ENCODE measurements at places on chromosomes 6 and 20. TPM values are rescaled to one million over a fixed set of nuclear protein-coding genes. Genes with fewer than 3 reads are reported as not detected.

Gene GPX5
- not detected for total RNA-seq

Gene LPA
- not detected for total RNA-seq

Gene CITED2
- 19.5 TPM for total RNA-seq

Gene HLA-DQB1
- 0.51 TPM for total RNA-seq

Gene CRYBG1
- total RNA-seq, result 14.1 TPM

DNA sequence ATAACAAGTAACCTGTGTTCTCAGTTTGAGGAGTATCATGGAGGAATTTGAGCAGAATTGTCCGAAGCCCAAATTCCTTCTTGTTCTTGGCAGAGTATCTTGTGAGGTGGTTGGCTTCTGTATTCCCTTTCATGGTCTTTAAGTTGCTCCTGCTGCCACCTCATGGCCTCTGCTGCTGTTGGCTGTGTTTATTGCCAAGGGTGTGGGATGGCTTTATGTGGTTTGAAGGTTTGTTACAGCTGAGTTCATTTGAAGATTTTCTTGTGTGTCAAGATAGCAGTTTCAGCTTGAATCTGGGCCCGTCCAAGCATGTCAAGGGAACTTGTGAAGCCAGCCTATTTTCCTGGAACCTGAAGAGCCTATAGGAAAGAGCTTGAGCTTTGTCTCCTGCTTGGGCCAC, 20.2 kb upstream of the TTK start:
- DNase-seq, result peak; percentile 8

GRCh38 chr6:125509477-125509876, 207.7 kb upstream of the HDDC2 start:
- no peak for DNase-seq

DNA sequence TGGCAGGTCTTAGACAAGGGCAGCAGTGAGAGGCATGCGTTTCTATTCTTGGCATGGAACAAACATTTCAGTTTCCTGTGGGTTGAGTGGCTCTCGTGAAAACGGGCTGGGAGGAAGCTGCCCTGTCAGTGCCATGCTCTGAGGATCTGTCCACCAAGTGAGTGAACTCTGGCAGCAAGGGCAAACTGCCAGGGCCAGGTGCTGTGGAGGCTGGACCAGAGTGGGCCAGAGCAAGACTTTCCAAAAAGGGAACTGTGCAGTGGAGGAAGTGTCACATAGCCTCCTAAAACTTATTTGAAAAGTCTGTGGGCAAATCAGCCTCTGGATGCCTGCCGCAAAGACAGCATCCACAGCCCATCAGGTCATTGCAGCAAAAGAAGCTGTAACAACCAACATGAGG, 44.2 kb upstream of the TAB2 start:
- no peak for DNase-seq

- peak; percentile 56 for DNase-seq
These were observed 266.7 kb upstream of the SULF2 start for GRCh38 chr20:48051794-48052474.

GRCh38 chr6:136163260-136163659, 86.9 kb downstream of the MTFR2 start:
- no peak for DNase-seq

Data from Daoy (cell line).